ENCODE measurements at places on chromosomes 7 and 10.

GRCh38 chr7:39353615-39354376, 212.4 kb upstream of the YAE1 start:
- DNase-seq: no peak

DNA sequence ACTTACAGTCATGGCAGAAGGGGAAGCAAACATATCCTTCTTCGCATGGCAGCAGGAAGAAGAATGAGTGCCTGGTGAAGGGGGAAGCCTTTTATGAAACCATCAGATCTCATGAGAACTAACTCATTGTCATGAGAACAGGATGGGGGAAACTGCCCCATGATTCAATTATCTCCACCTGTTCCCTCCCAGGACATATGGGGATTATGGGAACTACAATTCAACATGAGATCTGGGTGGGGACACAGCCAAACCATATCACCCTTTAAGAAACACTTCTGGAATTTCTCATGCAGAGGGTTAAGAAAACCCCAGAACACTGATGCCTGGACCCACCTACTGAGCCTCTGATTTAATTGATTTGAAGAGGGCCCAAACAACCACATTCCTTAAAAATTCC, 63.3 kb upstream of the DNAJB12 start:
- no peak for DNase-seq

- no peak for DNase-seq
These were observed 104.1 kb upstream of the FAM20C start for GRCh38 chr7:88095-88926.

GRCh38 chr10:48400850-48401220, 94.4 kb downstream of the MAPK8 start:
- no peak for DNase-seq

DNA sequence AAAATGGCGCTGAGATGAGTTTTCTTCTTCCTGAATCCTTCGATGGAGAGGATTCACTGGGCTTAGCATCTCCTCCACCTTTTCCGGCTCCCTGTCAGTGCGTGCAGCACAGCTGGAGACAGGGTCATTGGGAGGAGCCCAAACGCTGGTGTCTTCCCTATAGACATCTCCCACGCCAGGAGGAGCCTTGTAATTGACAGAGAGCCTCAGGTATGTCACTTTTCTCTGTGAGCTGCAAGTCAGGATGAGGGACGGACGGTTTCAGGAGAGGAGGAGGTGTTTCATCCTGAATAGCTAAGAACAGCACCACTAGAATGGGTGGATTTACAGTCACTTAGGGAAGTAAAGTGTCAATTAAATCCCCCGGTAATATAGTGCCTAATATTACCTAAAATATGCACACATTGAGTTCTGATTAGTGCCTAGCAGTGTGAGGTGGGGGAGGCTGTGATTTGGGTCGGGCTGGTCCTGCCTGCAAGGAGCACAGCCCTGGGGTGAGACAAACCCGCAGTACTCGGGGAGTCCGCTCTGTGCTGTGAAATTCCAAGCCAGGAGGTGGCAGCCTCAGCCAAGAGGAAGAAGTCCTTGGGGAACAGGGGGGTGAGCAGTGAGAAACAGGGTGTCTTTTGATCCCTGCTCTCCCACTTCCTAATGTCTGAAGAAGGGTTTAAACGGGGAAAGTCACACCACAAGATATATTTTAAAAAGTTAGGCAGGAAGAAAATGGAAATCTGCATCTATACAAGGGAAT, 28.2 kb downstream of the IL15RA start:
- peak; percentile 76 for DNase-seq

DNA sequence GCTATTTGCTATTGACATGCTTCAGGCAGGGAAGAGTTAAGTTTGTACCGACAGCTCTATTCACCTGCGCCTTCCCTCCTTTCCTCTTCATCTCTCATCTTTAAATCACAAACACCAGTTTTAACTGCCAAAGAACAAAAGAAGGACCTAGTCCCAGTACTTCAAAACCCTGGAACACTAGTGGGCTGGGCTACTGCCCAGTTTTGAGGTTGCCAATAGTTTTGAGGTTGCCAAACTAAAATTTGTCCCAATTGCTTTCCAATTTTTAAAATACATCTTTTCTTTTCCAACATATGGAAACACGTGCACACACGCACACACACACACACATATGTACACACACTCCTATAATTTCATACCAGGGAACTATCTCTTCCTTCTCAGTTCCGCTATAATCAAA, 130.6 kb upstream of the SLC26A5 start:
- no peak for DNase-seq

DNA sequence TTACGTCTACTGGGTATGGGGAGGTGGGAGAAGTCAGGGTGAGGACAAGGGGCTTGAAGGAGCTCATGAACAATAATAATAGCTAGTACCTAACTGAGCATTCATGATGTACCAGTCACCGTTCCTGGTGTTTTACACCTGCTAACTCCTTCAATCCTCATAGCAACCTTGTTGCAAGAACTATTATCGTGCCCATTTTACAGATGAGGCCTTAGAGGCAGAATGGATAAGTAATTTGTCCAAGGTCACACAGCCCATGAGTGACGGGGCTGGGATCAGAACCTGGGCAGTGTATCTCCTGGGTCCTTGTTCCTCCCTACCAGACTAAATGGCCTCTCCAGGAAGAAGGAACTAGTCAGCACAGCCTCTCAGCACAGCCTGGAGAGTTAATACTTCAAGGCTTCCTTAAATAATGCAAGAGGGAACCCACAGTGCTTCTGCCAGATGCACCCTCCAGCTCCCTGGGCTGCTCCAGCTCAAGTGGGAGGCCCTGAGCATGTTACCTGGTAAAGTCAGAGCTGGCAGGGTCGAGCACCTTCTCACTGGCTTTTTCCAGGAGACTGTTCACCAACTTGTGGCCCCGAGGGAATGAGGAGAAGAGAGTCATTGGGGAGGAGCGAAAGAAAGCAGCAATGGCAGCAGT, 28.8 kb downstream of the RRP12 start:
- no peak for DNase-seq

- DNase-seq: no peak
These were observed 29.4 kb upstream of the CDH23 start for GRCh38 chr10:71367271-71367670.

- DNase-seq: no peak
These were observed 29.7 kb downstream of the PLPP4 start for GRCh38 chr10:120486671-120487205.

GRCh38 chr10:34905200-34905927, 90.3 kb upstream of the PARD3 start:
- no peak for DNase-seq

Measured in hematopoietic multipotent progenitor cell treated with erythropoietin and hydrocortisone succinate and interleukin-3 and kit ligand, for 8 days (in vitro differentiated cells).